ENCODE measurements at places on chromosomes 2 and 18.

GRCh38 chr2:226903179-226903578 is 67.3 kb downstream of the RHBDD1 start:
- no peak for DNase-seq

DNA sequence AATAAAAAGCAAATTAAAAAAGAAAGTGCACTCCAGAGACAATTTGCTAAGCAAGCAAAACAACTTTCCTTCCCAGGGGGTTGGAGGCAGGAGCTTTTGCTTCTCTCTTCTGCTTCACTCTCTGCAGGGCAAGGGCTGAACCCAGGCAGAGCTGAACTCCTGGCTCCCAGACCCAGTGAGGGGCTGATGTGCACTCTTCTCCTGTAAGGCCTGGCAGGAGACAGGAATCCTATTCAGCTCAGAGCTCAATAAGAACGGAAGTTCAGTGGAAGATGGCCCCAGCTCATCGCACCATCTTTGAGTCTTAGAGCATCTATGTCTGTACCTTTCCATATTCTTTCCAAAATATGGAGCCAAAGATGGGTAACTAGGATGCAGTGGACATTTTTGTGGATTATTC is 29.1 kb downstream of the CIB4 start:
- DNase-seq, result no peak

- DNase-seq, result no peak
These were observed 77.7 kb downstream of the TRIM43 start for GRCh38 chr2:95669441-95669991.

DNA sequence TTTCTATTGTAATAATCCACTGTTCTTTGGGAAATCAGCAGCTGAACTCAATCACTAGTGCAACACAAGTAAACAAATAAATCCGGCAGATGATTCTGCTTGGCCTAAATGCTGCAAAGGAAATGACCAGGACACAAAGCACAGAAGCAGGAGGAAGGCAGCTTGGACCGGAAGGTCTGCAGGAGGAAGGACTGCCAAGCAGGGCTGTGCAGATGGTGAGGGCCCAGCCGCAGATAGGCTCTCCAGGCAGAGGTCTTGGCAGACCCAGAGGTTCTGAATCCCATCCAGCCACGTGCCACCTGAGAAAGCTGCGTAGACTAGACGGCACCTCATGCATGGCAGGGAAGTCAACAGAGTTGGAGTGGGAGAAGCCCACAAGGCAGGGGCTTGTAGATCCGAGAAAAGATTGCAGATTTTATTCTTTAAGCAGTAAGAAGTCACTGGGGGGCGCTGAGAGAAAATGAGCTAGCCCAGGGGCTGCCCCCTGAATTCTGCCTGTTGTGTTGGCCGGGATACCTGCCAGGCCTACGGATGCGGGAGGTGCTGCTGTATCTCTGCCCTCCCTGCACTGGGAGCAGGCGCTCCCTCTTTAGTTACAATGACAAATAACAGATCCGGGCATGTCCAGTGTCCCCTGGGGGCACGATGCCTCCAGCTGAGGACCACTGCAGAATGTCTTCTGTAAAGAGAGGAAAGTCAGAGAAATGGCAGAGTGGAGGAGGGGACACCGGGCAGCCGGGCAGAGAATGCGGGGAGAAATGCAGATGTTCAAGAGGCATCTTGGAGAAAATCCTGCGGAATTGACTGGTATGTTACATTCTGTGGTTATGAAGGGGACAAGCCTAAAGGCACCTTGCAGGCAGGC is 153.5 kb downstream of the PXDN start:
- DNase-seq, result peak; percentile 82

- DNase-seq, result no peak
These were observed 22.6 kb upstream of the PROKR1 start for GRCh38 chr2:68620772-68621171.

DNA sequence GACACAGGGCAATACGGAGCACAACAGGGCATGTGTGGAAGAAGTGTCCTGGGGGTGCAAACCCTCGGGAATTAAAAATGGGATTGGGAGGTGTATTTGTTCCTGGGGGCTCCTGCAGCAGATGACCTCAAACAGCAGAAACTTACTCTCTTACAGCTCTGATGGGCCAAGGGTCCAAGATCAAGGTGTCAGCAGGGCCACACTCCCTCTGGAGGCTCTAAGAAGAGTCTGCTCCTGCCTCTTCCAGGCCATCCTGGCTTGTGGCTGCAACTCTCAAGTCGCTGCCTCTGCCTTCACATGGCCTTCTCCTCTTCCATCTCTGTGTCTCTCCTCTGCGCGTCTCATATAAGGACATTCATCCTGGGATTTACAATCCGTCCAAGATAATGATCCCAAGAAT is 12.4 kb upstream of the SPATA3 start:
- no peak for DNase-seq

GRCh38 chr2:219713110-219713509 is 85.7 kb downstream of the SLC4A3 start:
- peak; percentile 51 for DNase-seq

DNA sequence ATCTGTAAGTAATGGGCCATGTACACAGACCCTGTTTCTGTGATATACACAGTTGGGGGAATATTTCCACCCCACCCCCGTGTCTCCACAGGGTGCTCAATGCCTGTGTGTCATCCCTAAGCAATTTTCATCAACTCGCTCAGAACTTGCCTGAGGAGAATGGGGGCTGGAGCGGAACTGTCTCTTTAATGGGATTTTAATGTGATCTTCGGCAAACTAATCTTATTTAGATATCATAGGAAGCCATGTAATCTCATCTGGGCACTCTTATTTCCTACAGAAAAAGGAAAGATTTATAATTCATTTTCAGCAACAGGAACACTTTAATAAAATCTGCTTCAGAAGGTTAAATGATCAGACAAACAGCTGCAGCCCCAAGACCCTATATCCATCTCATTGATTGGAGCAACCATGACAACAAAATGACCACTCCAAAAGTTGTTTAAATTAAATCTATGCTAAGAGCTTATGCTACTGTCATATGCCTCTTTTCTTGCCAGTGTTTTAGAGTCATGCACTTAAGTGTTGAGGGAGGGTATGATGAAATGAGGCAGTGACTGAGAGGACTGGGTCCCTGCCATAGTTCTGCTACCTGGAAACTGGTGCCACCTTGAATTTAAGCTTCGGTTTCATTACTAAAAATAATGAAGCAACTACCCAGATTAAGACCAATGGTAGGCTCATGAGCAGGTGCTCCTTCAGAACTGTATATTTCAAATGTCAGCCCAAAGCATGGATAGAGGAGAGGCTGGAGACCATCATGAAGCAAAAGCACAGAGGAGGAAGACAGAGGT is 183.1 kb upstream of the DDX18 start:
- no peak for DNase-seq

DNA sequence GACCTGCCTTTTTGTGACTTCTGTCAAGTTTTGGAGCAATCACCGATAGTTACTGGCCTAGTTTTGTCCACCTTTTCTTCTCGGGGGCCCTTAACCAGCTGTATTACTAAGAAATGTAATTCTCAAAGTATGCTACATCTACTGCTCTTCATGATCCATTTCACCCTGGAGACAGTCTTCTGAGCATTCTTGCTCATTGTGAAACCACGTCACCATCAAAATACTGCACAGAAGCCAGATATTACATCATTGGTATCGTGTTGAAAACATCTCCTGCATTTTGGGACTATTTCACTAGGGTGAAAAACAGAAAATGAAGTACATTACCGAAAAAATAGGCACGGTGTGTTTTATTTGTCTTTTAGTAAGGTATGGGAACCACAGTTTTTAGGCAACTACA is 11.7 kb downstream of the LYPD6B start:
- DNase-seq, result no peak

DNA sequence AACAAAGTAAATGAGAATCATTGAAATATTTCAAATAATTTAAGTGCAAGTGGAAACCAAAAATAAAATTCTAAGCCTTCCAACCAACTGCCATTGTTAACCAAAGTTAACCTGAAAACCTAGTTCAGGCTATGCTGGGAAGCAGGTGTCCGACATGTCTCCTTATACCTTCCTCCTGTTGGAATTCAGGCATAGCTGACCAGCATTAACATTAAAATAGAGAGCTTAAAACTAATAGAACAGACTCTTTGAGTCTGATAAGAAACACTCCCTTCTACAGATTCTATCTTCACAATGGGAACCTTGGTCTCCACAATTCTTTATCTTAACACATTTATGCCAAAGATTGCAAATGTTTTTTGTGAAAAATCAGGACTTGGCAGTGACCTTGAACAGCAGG is 1004.9 kb upstream of the NRXN1 start:
- DNase-seq, result no peak

DNA sequence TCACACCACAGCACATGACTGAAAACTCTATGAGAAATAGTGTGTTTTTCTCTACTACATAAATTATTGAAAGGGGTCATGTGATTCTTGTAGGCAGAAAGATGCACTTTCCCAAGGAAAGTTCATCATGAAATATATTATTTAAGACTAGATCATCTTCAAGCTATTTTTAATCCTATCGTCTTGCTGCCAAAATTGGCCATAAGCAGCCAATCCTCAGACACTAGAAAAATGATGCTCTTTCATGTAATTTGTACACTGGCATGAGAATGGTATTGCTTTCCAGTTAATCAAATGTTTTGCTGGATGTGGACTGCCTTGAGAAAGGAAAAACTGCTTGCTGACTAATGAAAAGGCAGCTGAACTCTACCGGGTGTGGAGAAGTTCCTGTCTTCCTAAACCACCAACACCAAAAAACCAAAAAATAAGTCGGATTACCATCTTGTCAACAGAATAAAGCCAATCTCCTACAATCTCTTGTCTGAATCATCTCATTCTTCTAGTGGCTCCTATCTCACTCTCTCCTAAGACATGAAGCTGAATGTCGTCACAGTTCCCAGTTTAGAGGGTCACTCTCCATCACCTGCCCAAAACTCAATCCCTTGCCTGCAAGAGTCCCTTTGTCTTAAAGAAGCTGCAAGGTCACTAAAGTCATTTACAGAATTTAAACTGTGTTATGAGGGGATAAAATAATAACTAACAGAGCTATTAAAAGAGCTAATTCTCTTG is 5.3 kb downstream of the BCL2 start:
- no peak for DNase-seq

DNA sequence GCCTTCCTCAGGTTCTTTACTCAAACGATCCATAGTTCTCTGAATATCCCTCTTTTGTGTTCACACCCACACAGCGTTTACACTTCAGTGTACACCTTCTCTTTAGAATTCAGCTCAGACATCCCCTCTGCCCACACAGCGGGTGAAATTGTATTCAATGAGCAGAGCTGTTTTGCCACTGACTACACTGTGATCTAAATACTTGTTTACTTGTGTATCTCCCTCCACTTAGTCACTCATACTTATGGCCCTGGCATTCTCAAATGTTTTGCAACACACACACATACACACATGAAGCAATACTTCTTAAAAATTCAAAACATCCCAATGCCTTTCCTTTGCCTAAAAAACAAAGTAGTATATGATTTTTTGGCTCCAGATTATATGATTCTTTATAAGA is 297.1 kb downstream of the TMX3 start:
- no peak for DNase-seq

DNA sequence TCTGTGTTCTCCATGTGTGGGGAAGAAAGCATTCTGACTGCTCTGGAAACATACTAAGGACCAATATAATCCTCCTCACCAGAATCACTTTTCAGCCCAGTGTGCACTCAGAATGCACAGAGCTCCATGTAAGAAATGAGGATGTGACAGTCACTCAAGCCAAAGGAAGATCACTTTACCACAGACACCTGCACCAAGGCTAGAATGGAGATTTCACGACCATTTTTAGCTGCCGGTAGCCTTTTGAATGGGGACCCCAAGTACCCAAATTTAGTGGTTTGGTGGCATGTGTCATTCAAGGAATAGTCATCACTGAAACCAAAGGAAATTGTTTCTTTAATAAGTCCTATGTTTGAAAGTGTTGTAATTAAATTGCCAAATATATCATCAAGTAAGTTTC is 613.2 kb upstream of the ACVR2A start:
- DNase-seq, result no peak

DNA sequence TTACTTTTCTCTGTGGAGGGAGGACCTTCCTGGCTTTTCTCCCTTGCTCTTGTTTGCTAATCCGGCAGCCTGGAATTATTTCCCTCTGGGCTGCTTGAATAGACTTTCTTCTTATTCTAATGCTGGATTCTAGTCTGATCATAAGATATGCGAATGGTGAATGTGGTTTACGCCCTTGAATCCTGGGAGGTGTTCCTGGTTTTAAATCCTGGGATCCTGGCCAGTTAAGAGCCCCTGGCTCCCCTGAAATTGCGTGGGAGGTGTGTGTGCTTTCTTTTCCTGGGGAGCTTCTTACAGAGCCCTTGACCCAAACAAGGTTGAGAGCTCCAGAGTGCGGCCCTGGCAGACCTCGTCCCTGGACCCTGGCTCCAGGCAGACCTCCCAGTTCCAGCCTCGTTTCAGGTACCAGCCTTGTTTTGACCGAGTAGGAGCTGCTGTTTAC is 2.8 kb downstream of the SH3BP4 start:
- DNase-seq, result peak; percentile 49

GRCh38 chr2:27965841-27966240 is 75.3 kb downstream of the BABAM2 start:
- DNase-seq, result no peak

DNA sequence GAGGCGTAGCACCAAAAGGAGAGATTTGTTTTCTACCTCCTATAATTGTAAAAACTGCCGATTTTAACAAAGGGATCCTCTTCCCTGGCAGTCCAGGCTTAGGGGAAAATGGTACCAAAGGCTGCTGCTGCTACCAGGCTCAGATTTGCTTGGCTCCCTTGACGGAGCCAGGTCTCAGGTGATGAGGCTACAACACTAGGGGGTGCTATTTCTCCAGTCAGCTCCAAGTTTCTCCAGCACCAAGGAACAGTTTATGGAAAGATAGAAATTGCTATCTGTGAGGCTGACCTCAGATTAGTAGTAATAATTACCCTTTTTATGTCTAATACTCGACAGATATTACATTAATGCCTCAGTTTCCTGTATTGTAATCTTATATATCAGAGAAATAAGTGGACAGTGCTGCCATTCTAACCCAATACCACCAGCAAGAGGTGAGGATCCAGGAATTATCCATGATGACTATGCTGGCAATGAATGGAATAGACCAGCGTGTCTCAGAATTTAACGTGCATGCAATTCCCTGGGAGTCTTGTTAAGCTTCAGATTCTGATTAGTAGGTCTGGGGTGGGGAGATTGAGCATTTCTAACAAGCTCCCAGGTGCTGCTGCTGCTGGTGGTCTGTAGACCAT is 111.3 kb downstream of the ESCO1 start:
- peak; percentile 81 for DNase-seq

- DNase-seq, result no peak
These were observed 315.6 kb downstream of the LPIN1 start for GRCh38 chr2:12062053-12062395.

- DNase-seq, result no peak
These were observed 77.7 kb upstream of the WDR75 start for GRCh38 chr2:189363559-189363958.

DNA sequence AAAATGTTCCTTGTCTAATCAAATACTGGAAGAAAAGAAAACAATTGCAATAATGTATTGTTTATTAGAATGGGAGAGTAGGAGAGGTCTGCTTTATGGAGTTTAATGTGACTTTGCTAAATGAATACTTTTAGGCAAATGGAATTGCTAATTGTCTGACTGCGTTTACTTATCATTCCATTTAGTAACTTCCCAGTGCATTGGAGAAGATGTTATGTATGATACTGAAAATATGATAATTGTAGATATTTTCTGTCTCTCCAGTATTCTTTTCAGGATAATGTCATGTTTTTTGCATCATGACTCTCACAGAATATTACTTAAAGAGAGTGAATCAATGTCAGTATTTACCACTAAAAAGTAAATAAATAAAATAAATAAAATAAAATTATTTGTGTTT is 8.1 kb upstream of the ERBB4 start:
- DNase-seq, result no peak

Data from H7 (cell line).